A172 (cell line): ENCODE measurements at places on chromosomes 4 and X. TPM values are rescaled to one million over a fixed set of nuclear protein-coding genes. Genes with fewer than 3 reads are reported as not detected.

- peak; percentile 28 for DNase-seq
Measured at GRCh38 chrX:18931972-18932371, 51.9 kb downstream of the PHKA2 start.

DNA sequence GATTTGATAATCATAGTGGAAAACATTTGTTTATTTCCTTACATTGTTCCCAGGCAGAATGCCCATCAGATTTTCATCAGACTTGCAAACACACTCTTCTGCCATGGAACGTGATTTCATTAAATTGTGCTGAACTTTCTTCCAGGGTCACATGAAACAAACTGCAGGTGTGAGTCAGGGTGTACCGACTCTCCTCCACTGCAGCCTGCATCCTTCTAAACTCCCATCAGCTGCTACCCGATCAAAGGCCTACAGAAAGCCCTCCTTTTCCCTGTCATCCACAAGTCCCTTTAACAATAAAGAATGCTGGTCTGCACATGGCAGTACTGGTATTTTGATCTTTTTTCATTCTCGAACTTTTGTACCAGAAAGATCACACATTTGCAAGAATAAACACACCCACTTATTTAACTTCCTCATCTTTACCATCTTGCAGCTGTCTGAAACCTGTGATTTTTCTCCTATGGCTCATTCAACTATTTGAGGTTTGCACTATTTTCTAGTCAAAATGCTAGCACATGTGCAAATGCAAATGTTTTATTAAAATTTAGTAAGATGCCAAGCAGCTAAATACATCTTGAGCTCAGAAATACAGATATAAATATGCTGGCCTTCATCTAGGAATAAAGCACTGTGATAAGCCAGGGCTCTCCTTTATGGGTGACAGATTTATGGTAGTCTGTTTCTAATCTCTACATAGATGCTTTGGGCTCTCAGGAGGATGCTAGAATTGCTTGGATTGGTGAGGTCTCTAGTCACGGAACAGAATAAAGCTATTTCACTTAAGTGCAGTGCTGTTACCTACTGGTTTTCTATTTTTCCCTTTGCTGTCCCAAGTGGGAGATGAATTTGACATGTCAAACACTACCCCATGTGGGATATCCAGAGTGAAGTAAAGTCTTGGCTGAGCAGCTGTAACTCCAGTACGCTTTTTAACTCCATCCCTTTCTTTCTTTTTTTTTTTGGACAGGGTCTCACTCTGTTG, 25.8 kb upstream of the ARHGAP24 start:
- no peak for DNase-seq

GRCh38 chrX:75603833-75604232, 81.0 kb upstream of the ZDHHC15 start:
- peak; percentile 1 for DNase-seq

GRCh38 chr4:150710770-150711375, 128.9 kb downstream of the MAB21L2 start:
- DNase-seq: no peak

DNA sequence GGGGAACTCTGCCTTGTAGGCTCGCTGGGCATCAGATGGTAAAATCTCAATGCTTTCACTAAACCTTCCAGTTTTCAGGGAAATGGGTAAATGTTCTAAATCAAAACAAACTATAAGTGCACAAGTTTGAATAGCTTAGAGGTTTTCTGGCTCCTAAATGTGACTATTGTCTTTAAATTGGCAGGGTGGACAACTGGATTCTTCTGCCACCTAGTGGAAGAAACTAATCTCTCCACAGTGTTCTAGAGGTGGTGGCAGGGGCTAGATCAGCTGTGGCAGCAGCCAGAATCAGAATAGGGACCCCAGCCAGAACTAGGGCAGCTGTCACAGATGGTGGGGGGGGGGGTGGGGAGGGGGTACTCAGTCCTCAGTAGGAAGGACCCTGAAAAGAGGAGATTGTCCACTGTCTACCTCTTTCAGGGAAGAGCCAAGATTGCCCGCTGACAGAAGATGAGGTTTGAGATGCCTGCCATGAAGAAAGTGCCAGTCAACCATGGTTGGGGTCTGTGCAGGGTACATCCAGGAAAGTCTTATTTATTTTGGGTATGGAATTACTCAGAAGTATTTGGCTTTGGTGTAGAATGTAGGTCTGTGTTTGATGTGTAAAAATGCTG, 201.4 kb downstream of the CCNG2 start:
- DNase-seq: peak; percentile 23

GRCh38 chr4:132540268-132540667, 608.8 kb upstream of the PCDH10 start:
- no peak for DNase-seq

- no peak for DNase-seq
Measured at GRCh38 chrX:134908356-134908755, 82.4 kb upstream of the SMIM10 start.

- DNase-seq: no peak
Measured at GRCh38 chr4:99437723-99438404, 2.7 kb upstream of the ADH7 start.

DNA sequence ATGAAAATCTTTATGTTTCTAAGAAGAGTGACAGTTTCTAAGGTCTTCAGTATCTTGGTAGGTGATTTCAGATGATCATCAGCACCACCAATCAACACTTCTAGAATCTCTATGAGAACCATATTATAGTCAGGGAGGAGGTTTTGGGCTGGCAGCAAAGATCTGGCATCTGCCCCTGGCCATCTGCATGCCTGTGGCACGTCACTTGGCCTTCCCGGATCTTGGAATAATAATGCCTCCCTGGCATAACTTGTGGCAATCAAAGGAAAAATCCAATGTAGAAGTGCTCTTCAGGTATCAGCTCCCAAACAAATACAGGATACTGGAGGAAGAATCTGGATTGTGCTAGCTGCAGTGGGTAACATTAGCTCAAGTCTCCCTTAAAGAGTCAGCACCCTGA, 57.3 kb downstream of the RASL11B start:
- DNase-seq: no peak

DNA sequence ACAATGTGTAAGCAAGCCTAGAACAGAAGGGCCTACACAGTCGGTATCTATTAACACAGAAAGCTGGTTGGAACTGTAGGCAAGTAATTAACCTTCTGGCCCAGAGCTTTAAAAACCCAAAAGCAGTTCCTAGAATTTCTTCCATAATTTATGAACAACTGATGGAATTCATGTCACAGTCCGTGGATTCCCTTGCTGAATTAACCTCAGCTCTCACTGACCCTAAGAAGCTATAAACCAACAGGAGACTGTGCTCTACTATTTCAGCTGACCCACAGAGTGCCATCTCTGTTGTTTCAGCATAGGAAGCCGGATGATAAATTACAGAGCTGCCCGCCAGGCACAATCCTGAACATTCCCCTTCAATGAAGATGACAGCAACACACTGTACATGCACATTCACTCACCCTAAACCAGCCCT, 157.3 kb downstream of the PRDM5 start:
- no peak for DNase-seq

GRCh38 chr4:75512386-75513211, 1.6 kb downstream of the RCHY1 start:
- peak; percentile 42 for DNase-seq

CFI gene
- total RNA-seq: 1.1 TPM in 1 of 2 replicates, not detected in the other

CHRDL1 gene
- not detected in 2 replicates for total RNA-seq

ANOS1 gene
- total RNA-seq: 0.24 and 1.2 TPM in 2 replicates
